Esophagus muscularis mucosa (tissue), 4 donors: ENCODE measurements at places on chromosomes 2 and 18. TPM values are rescaled to one million over a fixed set of nuclear protein-coding genes. Genes with fewer than 3 reads are reported as not detected.

- no peak for DNase-seq
Observed at GRCh38 chr18:25866331-25866730, 224.1 kb downstream of the SS18 start.

DNA sequence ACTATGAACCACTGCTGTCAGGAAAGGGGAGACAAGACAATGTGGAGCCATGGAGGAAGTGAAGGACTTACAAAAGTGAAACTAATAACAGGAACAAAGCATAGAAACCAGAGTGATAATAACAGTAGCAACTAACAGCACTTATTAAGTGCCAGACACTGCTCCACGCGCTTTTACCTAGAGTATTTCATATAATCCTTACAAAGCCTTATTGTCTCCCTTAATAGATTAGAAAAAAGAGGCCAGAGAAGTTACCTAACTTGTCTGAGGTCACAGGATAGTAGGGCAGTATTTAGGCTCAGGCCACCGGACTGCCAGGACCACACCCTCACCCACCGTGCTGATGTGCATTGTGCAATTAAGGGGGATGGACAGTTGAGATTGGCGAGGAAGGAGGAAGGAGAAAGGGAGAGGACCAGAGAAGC lies 98.6 kb upstream of the NFU1 start:
- DNase-seq, result no peak

DNA sequence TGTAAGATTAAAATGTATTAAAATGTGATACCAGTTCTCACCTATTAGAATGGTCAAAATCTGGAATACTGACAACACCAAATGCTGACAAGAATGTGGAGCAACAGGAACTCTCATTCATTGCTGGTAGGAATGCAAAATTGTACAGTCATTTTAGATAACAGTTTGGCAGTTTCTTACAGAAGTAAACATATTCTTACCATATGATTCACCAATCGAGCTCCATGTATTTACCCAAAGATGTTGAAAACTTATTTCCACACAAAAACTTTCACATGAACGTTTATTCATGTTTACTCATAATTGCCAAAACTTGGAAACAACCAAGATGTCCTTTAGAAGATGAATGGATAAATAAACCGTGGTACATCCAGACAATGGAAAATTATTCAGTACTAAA lies 1193.5 kb upstream of the ACVR2A start:
- no peak for DNase-seq

- DNase-seq, result no peak
Observed at GRCh38 chr2:58364098-58364497, 123.0 kb upstream of the FANCL start.

GRCh38 chr2:161580426-161580825 lies 43.8 kb upstream of the SLC4A10 start:
- DNase-seq, result no peak

DNA sequence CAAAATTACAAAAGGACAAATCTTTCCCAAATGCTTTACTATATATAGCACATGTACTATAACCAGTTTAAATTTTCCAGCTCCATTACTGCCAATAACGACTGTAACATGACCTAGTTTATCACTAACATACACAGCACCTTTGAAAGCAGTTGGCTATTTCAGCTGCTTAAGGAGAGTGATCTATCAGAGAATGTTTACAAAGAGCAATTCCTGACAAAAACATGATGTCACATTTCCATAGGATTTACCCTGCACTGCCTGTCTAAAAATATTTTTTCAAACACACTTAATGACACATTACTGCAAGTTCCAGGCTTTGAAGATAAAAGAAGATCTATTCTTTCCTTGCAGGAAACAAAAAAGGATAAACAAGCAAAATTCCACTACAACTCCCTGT lies 40.6 kb downstream of the ZNF516 start:
- no peak for DNase-seq

GRCh38 chr2:63058921-63059792 lies 8.5 kb downstream of the OTX1 start:
- no peak for DNase-seq

DNA sequence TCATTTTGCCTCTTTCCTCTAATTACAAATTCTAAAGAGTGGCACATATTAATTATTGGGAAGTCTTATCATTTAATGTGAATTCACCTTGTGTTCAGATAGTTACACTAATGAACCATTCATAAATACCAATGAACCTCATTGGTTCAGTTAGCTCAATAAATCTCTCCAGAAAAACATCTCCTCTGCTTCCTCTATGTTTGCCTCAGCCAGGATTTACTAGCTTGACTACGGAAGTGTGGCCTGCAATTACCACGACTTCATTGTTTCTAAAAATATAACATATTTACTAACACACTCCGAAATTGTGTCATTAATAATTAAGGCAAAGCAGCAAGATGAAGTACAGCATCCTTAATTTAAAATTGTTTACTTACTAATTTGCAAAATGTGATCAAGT lies 103.3 kb downstream of the PLA2R1 start:
- no peak for DNase-seq

DNA sequence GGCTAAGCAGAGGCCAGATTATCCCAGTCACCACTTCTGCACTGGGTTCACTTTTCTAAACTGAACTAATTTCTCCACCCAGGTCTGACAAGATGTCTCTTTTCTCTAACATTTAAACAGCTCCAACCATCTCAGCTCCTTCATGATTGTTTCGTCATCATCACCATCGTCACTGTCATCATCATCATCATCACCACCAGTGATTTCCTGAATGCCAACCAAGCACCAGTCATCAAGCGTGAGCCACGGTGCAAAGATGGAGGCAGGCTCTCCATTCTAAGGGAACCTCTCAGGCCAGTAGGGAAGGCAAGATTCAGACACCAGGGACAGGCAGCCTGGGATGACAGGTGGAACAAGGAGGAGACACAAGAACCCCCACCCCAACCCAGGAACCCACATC lies 25.5 kb upstream of the TMBIM1 start:
- no peak for DNase-seq

GRCh38 chr2:46925474-46926351 lies 10.1 kb upstream of the MCFD2 start:
- no peak for DNase-seq

- no peak for DNase-seq
Observed at GRCh38 chr18:75455249-75456198, 28.0 kb upstream of the SMIM21 start.

DNA sequence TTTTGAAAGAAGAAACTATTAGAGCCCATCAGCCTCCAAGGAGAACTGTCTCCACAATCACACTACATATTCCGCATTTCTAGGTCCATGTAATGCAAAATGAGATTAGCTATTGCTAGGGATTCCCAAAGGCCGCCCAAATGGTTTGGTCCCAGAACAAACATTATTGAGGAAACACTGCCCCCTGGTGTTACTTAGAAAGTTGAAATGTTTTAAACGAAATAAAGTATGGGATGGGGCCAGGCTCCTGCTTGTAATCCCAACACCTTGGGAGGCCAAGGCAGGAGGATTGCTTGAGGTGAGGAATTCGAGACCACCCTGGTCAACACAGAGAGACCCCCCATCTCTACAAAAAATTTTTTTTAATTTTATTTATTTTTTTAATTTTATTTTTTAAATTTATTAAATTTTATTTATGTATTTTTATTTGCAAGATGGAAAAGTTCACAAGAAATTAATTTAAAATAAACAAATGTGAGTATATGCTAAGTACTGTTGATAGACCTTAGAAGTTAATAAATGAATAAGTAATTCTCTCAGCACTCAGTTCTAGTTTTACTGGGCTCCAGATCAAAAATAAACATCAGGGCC lies 5.5 kb downstream of the NHEJ1 start:
- DNase-seq, result no peak

- no peak for DNase-seq
Observed at GRCh38 chr18:69209761-69210160, 190.9 kb upstream of the DOK6 start.

The ITSN2 gene
- 57.2 TPM for total RNA-seq

The SPATA3 gene
- total RNA-seq, result not detected

The CARF gene
- 16.6 TPM for total RNA-seq

The POTEI gene
- total RNA-seq, result not detected

The CNDP1 gene
- total RNA-seq, result not detected
